ENCODE measurements at places on chromosomes 2 and 18. TPM values are rescaled to one million over a fixed set of nuclear protein-coding genes. Genes with fewer than 3 reads are reported as not detected.
A peak's percentile ranks its signal among the peaks of the same experiment; 100 is the strongest.

The CYP27A1 gene
- total RNA-seq = 42.8 TPM

The LRP2 gene
- total RNA-seq = 0.20 TPM

The VWA3B gene
- total RNA-seq = not detected

The GNLY gene
- not detected for total RNA-seq

DNA sequence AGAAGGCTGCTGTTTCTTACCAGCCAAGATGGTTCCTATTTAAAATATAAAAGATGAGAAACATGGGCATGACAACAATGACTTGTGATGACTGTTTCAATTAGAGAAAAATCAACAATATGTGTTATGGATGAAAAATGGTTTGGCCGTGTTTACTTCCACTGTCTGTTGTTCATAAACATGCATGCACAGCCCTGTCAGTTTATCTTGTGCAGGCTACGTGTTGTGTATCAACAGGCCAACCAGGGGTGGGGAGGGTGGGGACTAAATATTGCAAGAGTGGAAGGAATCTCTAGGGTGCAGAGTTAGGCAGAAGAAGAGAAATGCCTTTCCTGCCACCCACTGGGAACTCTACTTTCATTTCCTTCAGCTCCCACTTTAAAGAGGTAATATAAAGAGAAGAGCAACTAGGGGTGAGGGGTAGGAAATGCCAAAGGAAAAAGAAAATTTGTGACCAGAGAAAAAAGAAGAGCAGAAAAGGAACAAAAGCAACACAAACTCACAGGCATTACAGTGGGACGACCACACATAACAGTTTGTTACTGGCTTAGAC, 116.8 kb upstream of the MEIS1 start:
- no peak for DNase-seq

- DNase-seq = peak; percentile 45
These were observed 5.8 kb upstream of the SRBD1 start for GRCh38 chr2:45616658-45617411.

GRCh38 chr2:219302412-219302968, 6.7 kb downstream of the PTPRN start:
- no peak for DNase-seq

GRCh38 chr2:10536569-10537133, 88.5 kb upstream of the ODC1 start:
- no peak for DNase-seq

- no peak for DNase-seq
These were observed 260.5 kb downstream of the DYSF start for GRCh38 chr2:71713581-71714580.

- no peak for DNase-seq
These were observed 12.7 kb downstream of the SP3 start for GRCh38 chr2:173952267-173953046.

- no peak for DNase-seq
These were observed 17.2 kb upstream of the TMEM200C start for GRCh38 chr18:5912566-5912965.

GRCh38 chr2:167134381-167135072, 246.2 kb downstream of the XIRP2 start:
- DNase-seq = peak; percentile 56

GRCh38 chr2:197871780-197872456, 67.5 kb downstream of the PLCL1 start:
- DNase-seq = no peak

Measured in renal cortical epithelial cell (primary cell).